Ovary (tissue), 10 donors: ENCODE measurements at places on chromosomes 2 and 18. TPM values are rescaled to one million over a fixed set of nuclear protein-coding genes. Genes with fewer than 3 reads are reported as not detected.

DNA sequence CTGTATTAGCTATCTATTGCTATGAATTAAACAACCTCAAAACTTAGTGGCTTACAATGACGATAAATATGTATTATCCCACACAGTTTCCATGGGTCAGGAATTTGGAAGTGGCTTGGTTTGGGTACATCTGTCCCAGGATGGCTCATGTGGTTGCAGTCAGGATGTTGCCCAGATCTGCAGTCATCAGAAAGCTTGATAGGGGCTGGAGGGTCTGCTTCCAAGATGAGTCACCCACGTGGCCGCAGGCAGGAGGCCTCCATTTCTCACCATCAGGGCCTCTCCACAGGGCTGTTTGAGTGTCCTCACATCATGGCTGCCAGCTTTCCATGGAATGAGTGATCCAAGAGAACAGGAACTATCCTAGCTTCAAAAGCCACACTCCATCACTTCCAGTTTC, 46.4 kb downstream of the CHRNA1 start:
- no peaks in the 10 kb centered on the region for H3K36me3 ChIP-seq
- no peak overlapping the region for H3K27ac ChIP-seq
- H3K4me3 ChIP-seq: no peak overlapping the region

DNA sequence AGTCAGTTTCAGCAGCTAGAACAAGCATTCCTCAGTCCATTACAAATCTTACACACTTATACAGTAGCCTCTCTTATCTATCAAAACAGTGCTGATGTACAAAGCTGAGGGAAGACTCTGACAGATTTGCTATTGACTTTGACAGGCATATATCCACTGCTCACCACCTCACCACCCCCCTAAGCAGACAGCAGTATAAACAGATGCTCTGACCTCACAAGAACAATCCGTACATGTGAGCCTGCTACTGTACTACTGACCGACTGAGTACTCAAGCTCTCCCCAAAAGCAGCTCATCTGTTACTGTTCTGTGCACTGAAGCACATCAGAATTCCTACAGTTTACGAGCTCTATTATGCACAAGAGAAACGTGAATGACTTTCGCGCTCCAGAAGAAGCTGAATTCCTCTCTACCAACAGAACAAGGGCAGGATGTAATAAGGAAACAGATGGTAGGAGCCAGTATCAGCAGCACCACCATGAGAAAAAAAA, 95.6 kb upstream of the PDE1A start:
- no peaks in the 10 kb centered on the region for H3K4me1 ChIP-seq
- H3K4me3 ChIP-seq: no peak overlapping the region
- H3K36me3 ChIP-seq: no peaks in the 10 kb centered on the region
- H3K27me3 ChIP-seq: no peaks in the 10 kb centered on the region

The VWA3B gene
- 8.1 TPM for total RNA-seq

DNA sequence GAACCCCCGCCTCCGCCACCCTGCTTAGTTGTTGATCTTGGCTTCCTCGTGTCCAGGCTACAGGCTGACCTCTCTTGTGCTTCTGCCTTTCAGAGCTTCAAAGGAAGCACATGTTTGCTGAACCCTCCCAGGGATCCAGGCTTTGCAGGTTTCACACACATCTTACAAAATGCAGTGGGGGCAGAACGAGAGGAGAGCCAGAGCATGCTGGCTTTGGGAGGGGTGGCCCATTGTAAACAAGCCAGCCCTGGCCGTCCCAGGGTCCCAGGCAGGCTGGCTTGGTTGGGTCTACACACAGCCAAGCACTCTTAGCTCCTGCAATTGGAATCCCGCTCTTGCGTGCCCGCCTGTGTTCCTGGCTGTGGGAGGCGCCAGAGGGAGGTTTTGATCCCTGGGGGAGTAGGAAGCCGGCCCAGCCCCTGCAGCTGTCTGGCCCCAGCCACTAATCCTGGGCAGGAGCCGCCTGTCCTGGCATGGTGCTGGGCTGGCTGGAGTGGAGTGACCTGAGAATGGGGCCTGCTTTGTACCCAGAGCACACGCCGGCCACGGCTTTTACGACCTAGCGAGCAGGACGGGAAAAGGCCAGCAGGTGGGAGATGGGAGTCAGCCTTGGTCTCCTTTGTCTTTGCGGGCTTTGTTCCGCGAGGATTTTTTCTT, 53.9 kb downstream of the SH3BP4 start:
- H3K4me1 ChIP-seq: peaks cover 9% of the 10 kb centered on the region
- no peak overlapping the region for H3K4me3 ChIP-seq
- H3K27ac ChIP-seq: no peak overlapping the region
- no peak for DNase-seq
- no peaks in the 10 kb centered on the region for H3K27me3 ChIP-seq
